ENCODE measurements at places on chromosomes 12 and 14.

DNA sequence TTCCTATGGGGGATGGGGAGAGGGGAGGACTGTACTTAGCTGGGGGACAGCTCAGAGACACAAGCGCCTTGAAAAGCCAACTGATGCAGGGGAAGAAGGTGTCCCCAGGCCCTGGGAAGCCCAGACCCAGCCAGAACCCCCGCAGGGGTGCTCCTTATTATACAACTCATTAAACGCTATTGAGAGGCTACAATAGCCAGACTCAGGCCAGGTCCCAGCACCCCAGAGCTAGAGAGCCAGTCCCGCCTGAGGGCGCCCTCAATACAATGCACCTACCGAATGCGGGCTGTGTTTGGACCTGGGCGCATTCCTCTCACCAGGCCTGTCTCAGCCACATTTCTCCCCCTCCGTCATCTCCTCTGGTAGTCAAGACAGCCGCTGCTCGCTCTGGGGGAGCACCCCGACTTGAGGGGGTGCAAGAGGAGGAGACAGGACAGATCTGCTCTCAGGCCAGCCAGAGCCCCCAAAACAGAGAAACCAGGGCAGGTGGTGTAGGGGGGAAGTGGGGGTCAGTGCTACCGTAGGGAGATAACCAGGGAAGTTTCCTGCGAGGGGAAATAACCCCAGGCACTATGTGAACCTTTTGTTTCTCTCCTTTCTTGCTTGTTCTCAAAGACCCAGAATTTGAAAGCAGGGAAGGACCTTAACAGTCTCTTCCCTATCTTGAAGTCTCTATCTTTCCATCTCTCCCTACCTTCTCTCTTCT is 6.1 kb upstream of the ASIC1 start:
- DNase-seq, result no peak

DNA sequence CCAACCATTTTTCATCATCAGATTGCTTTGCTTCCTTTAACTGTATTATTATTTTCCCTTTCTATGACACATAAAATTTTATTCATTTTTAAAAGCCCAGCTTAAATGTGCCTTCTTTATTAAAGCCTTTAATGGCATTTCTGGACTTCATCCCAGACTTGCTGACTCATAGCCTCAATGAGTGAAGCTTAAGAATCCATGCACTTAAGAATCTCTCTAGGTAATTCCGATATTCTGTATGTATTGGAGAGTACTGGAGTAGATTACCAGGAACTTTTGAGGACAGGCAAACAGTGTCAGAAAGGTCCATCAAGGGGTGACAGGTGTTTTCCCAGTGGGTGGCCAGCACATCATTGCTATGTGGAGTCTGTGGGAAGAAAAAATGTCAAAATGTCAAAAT is 107.9 kb downstream of the PTPRQ start:
- DNase-seq, result no peak

- DNase-seq, result peak; percentile 41
Observed at GRCh38 chr12:51393676-51394545, 2.7 kb upstream of the GALNT6 start.

GRCh38 chr12:25883026-25883916 is 75.2 kb upstream of the RASSF8 start:
- DNase-seq, result no peak

- peak; percentile 95 for DNase-seq
Observed at GRCh38 chr12:12266873-12267741, at the start of gene LRP6. Gene LRP6 (minus strand): TSS chr12:12267044. CDS start chr12:12266735, 309 bp downstream.

- DNase-seq, result no peak
Observed at GRCh38 chr12:53086361-53086760, 7.2 kb upstream of the SPRYD3 start.

DNA sequence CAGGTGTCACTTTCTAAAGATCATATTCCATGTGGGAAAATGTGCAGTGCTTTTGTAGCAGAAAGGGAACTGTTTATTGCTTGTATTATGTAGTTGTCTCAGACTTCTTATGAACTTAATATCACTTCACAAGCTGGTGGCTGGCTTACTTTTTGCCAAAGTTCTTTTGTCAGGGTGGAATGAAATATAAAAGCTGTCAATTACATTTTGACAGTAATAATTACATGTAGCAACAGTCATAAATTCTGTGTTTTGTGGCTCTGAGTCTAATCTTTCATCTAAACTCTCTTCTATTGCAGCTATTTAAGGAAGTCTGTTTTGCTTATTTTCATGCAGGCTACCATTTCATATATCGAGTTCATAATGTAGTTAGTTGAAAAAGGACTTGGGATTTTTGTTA is 106.6 kb downstream of the OTOGL start:
- DNase-seq, result no peak

DNA sequence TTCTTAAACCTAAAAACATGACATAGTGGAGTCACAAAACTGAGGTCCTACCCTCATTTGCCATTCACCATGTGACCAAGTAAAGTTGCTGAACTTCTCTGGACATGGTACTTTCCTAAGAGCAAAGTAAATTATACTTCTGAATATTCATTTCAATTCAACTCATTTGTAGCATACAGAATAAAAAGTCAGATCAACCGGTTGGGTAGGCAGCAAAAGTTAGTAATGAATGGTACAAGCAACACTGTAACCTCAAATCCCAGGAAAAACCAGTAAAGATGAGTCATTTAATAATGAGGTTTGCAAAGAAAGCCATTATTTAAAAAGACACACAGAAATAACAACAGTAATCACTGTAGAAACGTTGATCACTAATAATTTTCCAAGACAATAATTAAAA is 8.7 kb downstream of the POLE2 start:
- DNase-seq, result no peak

DNA sequence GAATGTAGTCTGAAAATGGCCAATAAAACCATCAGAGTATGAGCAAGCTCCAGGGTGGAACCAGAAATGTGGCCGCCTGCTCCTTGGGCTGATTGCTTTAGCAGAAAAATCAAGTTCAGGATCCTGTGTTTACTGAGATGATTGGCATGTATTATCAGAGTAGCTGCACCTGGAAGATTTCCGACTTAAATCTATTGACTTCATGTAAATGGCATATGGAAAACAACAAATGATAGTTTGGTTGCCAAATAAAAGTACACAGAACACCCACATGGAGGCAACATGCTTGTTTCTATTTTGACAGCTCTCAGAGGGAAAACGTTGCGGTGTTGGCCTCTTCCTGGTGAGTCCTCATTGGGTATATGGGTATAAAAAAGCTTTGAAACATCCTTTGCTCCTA is 31.3 kb downstream of the SOCS2 start:
- DNase-seq, result no peak

GRCh38 chr14:93035917-93036651 is 79.6 kb downstream of the ITPK1 start:
- no peak for DNase-seq

DNA sequence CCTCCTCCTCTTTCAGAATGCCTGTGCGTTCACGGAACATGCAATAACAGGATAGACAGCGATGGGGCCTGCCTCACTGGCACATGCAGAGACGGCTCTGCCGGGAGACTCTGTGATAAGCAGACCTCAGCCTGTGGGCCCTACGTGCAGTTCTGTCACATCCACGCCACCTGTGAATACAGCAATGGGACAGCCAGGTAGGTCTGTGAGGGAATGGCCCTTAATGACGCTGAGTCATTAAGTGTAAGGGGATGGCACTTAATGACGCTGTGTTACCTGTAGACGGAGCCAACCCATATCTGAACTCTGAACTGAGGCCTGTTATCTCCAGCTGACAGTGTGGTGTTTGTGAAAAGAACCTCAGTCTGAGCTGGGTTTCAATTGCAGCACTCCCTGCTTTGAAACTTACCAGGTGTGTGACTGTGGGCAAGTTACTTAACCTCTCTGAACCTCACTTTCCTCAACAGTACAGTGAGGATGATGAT is 86.9 kb downstream of the STAB2 start:
- DNase-seq, result no peak

DNA sequence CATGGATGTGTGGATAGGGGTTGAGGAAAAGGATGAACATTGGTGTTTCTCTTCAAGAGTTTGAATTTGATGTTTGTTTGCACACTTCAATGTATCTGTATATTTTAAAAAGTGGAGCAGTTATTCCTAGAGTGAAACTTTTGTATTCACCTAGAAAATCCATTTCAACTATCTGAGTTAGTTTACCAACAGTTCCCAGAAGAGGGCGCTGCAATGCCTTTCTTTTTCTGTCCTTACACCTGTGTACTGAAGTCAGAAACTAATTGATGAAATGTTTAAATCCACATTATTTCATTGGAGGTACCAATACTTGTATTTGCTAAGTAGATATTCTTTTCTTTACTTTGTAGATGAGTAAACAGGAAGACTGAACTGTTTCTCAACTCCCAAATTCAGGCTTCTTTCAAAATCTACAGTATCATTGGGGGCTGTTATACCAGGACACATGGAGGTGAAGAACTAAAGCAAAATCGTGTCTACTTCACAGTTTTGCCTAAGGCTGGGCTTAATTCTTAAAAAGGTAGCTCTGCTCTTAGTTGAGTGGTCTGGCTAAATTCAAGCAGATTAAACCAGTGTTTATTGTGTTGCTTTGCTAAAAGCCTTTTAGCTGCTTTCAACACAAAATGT is 26.6 kb upstream of the KLRB1 start:
- peak; percentile 45 for DNase-seq

DNA sequence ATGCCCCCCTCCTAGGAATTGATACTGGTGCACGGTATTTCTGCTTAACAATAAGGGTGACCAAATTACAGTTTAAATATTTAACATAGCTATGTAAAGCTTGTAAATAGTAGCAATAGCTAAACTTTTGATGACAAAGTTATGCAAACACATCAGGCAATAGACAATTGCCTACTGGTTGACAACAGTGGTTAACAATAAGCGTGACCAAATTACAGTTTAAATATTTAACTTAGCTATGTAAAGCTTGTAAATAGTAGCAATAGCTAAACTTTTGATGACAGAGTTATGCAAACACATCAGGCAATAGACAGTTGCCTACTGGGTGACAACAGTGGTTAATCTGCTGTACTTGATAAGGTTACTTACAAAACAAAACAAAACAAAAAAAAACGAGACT is 886.5 kb upstream of the FLRT2 start:
- DNase-seq, result no peak

DNA sequence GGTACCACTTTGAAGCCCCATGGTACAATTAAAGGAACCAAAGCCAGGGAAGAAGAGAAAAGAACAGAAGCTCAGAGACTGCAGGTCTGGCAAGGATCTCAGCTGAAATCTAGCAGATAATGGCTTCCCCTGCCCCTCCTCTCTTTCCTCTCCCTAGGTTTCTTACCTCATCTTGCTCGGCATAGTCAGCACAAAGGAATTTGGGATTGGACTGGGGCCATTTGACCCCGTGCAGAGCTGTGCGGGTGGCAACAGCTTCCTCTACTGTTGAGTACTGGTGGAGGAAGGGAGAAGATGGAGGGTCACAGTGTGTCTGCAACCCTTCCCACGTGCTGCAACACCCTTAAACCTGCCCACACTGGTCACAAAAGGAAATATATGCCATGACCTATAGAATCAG is 4.7 kb upstream of the CDH24 start:
- DNase-seq, result no peak

DNA sequence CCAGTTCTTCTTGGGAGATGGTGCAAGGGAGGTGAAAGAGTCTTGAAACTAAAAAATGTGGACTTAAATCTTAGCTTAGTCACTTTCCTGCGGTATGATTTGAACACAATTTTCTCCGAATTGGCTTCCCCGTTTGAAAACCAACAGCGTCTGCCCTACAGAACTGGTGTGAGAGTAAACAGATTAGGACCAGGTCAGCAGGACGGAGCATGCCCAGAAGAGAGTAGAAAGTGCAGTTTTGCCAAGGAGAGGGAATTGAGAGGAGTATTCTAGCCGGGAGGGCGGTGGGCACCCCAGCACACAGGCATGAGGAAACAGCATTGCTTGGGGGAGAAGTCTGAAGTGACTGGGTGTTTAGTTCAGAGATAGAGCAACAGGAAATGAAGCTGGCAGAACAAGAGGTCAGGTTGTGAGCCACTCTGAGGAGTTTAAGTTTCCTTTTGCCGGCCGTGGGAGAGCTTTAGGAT is 927.1 kb downstream of the VRK1 start:
- no peak for DNase-seq

GRCh38 chr14:67389275-67389674 is 22.7 kb downstream of the PLEK2 start:
- peak; percentile 40 for DNase-seq

DNA sequence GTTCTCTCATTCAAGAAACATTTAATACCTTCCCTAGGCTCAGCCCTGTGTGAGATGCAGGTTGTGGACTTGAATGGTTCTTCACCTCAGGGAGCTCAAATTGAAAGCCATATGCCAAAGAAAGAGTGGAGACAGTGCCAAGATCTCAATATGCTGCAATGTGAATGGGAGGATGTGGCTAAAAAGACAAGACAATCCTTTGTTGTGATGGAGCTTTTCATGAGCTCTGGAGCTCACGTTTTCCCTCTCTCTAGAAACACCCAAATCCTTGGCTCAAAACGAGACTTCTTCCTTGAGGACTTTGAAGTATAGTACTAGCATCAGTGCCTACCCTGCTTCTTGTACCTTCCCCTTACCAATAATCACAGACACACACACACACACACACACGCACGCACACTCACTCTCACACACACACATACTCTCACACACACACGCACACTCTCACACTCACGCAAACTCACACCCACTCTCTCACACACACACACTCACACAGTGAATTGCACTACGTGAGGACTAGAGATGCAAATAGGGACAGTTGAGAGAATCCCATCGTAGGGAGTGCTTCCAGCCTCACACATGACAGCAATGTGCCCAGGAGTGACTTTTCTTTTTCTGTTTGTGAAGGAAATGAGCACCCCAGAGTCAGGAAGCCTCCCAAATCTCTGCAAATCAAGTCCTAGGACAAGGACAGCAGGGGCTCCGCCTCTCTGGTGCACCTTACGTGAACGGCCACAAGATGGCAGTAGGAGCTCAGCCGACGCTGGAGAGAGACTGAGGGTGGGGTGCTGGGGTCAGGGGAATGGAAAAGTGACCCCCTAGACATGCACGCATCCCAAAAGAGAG is 231.4 kb downstream of the PCNX1 start:
- peak; percentile 43 for DNase-seq

DNA sequence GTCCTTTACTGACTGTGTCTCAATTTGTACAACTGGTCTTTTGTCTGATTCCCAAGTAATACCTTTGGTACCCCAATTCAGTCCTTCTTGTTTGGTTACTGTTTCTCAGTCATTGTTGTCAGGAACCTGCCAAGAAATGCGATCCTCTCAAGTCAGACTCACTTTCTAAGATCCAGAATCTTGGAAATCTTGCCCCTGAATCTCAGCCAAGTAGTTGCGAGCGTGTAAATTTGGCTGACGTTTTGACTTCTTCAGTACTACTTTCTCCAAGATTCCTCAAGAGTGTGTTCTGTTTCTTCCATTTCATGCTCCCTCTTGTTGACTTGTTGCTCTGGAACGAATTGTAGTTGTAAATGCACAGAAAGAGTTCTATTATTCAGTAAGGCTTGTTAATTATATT is 114.0 kb downstream of the MSRB3 start:
- DNase-seq, result no peak

- DNase-seq, result no peak
Observed at GRCh38 chr12:108065069-108065468, 64.0 kb upstream of the WSCD2 start.

DNA sequence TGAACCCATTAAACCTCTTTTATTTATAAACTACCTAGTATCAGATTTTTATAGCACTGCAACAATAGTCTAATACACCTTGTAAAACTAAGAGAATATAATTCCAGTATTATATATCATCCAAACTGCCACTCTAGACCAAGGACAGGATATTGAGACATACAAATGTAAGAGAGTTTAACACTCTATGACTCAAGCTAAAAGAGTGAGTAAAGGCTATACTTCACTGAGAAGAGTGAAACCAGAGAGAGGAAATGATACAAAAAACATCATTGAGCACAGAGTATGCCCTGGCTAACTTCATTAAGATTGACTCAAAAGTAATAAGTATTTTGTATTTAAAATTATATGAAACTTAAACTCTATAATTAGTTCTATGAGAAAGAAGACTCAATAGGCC is 1951.9 kb upstream of the SEL1L start:
- DNase-seq, result no peak
